ENCODE measurements at places on chromosomes 11 and 22.

GRCh38 chr22:19526702-19527111 is 2.5 kb upstream of the CLDN5 start:
- DNase-seq: no peak

GRCh38 chr11:95256321-95256779 is 25.3 kb upstream of the SESN3 start:
- no peak for DNase-seq

GRCh38 chr11:79434283-79434682 is 6.5 kb downstream of the TENM4 start:
- DNase-seq: no peak

DNA sequence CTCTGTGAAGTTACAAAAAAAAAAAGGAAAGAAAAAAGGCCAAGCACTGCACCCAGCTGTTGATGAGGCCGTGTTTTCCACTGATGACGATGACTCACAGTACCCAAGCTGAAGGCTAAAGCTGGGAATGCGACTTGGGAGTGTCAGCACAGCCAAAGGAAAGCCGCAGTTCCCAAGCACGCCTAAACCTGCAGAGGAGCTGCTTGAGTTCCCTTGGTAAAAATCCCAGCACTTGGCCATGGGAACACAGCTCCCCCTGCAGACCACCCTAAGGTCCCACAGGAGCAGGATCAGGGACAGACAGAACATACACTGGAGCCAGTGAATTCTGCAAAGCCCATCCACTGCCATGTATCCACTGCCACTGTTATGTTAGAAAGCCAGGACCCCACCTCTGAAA is 39.9 kb downstream of the SERGEF start:
- no peak for DNase-seq

- DNase-seq: no peak
Observed at GRCh38 chr11:64444838-64445441, 86.0 kb downstream of the RPS6KA4 start.

DNA sequence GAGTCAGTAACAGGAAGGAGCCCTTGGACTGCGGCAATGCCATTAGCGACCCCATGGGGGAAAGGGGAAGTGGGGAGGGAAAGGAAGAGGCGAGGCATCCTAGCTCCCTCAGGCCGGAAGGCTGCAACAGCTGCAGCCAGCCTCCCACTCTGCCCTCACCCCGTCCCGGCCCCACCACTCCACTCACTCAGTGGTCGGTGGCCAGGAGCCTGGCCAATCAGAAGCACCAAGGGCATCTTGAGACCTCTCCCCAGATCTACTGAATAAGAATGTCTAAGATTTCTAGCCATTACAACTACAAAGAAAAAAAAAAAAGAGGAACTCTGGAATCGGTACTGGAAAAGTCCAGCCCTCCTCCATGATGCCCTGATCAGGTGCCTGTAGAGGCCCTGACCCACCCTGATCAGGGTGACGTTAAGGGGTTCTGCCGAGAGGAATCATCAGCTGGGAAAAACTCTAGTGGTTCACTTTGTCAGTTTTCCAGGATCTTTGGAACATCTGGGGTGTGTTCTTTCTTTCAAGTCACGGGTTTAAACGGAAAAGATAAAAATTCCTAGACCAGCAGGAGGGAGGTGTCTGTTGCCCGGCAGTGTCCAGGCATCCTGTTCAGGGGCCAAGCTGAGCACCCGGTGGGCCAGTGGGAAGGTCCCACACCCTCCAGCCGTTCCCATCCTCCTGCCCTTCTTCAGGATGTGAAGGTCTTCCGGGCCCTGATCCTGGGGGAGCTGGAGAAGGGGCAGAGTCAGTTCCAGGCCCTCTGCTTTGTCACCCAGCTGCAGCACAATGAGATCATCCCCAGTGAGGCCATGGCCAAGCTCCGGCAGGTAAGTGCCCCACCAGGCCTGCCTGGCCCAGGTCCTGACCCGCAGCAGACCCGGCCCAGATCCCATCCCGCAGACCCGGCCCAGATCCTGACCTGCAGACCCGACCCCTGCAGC is 14.4 kb downstream of the OAF start:
- no peak for DNase-seq

GRCh38 chr11:96680211-96681018 is 290.6 kb downstream of the JRKL start:
- DNase-seq: no peak

DNA sequence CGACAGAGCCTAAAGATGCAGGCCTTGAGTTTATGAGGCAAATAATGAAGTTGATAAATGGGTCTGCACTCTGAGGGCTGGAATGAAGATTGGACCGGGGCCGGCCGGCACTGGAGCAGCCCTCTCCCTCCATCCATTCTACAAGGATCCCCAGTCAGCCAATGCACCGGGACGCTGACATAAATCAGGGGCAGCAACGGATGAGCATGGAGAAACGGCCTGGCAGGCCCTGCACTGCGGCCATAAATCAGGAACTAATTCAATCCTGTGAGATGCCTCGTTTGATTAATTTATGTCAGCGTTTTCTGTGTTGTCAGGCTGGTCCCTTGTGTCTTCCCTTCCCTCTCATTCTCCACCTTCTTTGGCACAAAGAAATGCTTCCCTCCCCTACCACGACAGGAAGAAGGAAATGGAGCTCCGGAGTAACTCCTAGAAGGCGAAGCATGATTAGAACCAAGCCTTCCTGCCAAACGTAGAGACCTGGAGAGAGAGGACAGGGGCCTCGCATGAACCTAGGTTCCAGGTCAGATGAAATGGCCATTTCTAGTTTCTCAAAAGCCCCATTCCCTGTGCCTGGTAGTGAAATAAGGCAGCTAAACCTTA is 358.4 kb downstream of the OPCML start:
- no peak for DNase-seq

Measured in NCI-H1436 treated with DMSO at 0.1 percent for 48 hours (cell line).